ENCODE measurements at places on chromosomes 7 and 10.

- peak overlapping the region; percentile 17 for H3K27ac ChIP-seq
- no peak overlapping the region for H3K4me3 ChIP-seq
- no peaks in the 10 kb centered on the region for H3K27me3 ChIP-seq
- DNase-seq = no peak
Measured at GRCh38 chr7:95583834-95584621, 12.3 kb downstream of the PDK4 start.

- peaks cover 26% of the 10 kb centered on the region for H3K4me1 ChIP-seq
- H3K27me3 ChIP-seq = no peaks in the 10 kb centered on the region
- no peaks in the 10 kb centered on the region for H3K36me3 ChIP-seq
- no peak for DNase-seq
Measured at GRCh38 chr7:96322373-96322695, 436 bp upstream of the SLC25A13 start.

DNA sequence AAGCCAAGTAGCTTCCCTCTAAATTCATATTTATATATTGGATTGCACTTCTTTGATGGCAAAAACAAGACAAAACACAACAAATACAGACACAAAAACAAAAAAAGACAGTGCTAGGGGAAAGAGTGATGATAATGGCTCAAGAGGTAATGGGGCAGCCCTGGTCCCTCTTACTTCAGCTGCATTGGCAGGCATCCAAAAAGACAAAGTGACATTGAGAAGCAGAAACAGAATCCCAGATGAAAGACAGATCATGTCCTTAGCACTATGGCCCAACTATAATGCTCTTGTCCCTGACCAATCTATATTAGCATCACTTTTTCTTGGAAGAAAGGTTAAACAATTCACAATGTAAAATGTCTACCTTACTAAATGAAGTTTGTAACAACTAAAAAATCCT lies 76.2 kb downstream of the GPR85 start:
- DNase-seq = no peak
- no peaks in the 10 kb centered on the region for H3K27me3 ChIP-seq
- no peak overlapping the region for H3K27ac ChIP-seq
- H3K36me3 ChIP-seq = no peaks in the 10 kb centered on the region

DNA sequence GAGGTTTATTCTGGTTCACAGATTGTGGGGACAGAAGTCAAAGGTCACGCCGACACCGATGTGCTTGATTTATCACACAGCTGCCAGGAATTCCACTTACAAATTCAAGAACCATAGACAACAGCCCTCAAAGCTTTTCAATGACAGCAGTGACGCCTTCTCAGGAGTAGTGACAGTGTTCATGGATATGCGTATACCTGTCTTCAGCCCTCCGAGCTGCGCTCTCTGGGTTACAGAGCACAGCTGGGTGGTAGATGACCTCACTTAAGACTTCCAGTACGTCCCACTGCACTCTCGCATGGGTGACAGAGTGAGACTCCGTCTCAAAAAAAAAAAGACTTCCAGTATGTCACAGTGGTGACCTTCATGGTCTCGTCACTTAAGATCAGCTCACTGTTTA lies 108.5 kb downstream of the TCERG1L start:
- no peaks in the 10 kb centered on the region for H3K27me3 ChIP-seq
- H3K4me1 ChIP-seq = no peaks in the 10 kb centered on the region
- no peak overlapping the region for H3K4me3 ChIP-seq

DNA sequence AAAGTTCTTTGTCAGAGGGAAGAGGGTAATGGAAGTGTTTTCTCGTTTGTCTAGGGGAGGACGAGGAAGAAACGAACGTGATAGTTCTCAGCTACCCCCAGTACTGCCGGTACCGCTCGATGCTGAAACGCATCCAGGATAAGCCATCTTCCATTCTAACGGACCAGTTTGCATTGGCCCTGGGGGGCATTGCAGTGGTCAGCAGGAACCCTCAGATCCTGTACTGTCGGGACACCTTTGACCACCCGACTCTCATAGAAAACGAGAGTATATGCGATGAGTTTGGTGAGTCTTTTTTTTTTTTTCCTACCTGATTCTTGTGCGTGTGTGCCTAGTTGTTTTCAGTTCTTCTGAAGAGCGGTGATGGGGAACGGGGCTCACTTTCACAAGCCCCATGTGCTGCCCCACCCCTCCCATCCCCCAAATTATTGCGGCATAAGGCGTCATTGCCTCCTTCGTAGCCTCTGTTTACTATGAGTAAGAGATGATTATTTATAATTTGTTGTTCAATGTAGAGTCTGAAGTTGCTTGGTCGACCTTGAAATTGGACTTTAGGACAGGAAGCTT lies 98.6 kb downstream of the ARID5B start:
- H3K27me3 ChIP-seq = no peaks in the 10 kb centered on the region
- no peak overlapping the region for H3K4me3 ChIP-seq
- no peak for DNase-seq
- H3K36me3 ChIP-seq = no peaks in the 10 kb centered on the region
- peaks cover 4% of the 10 kb centered on the region for H3K4me1 ChIP-seq
- no peak overlapping the region for H3K27ac ChIP-seq

DNA sequence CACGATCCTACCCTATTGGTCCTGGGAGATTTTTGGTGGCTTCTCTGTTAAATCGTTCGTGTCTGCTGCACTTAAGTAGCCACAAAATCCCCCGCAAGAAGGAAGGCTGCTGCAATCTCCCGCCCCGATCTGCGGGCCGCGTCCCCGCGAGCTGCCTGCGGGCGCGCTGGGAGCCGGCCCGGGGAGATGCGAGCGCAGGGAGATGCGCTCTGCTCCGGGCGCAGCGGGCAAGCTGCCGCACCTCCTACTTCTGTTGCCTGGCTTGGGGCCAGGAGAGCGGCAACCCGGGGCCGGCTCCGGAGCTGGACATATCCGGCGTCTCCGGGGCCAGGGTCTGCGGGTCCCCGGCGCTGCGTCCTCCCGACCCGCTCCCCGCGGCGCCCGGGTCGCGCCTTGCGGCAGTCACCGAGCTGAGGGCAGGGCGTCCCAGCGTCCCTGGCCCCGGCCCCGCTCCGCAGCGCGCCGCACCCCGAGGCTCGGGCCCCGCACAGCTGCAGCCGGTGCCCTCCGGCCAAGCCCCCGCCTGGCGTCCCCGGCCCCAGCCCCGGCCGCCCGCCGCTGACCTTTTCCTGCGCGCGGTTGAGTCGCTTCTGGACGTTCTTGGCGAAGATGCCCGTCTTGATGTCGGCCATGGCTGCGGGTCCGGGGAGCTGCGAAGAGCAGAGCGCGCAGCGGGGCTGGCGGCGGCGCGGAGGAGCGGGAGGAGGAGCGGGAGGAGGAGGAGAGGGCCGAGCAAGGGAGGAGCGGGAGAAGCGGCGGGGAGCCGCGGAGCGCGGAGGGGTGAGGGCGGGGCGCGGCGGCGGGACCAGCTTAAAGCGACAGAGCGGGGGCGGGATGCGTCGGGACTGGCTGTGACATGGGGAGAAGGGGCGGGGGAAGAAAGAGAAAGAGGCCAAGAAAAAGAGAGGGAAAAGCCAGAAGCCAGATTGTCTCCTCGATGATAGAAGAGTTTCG lies at the start of gene AMPH:
AMPH (minus strand) TSS at position 654 of the 954 bp plus-strand sequence; CDS start at position 632, 22 bp downstream.
- H3K27me3 ChIP-seq = peaks cover 12% of the 10 kb centered on the region
- peaks cover 6% of the 10 kb centered on the region for H3K4me1 ChIP-seq
- H3K36me3 ChIP-seq = no peaks in the 10 kb centered on the region

DNA sequence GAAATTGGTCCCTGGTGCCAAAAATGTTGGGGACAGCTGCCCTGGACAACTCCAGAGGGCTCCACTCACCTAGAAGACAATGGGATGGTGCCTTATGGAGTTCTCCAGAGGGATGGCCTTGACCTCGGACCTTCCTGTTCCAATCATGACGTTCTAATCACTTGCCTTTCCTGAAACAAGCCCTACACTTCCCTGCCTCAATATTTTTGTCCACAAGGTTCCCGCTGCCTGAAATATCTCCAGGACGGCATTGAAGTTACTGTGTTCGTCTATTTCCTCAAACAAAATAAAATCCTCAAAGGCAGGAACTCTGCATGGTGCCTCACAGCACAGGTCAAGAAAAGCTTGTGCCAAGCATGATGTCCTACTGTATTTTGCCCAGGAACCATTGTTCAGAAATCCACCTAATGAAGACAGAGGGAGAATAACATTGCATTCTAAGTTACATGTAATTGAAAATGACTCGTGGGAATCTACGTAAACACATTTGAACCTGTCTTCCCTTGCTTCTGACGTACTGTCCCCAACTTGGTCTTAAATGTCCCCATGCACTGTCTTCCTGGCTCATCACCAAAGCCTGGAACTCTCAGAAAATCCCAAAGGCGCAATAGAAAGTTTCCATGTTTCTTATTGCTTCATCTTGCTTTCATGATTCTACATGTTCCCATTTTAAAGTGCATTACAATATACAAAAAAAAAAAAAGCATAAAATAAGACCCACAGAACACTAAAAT lies 342.3 kb upstream of the NRP1 start:
- DNase-seq = peak; percentile 33
- no peak overlapping the region for H3K27ac ChIP-seq
- H3K4me3 ChIP-seq = no peak overlapping the region
- H3K36me3 ChIP-seq = no peaks in the 10 kb centered on the region

GRCh38 chr10:102540023-102540422 lies 36.3 kb downstream of the SUFU start:
- no peaks in the 10 kb centered on the region for H3K27me3 ChIP-seq
- no peak overlapping the region for H3K4me3 ChIP-seq
- H3K27ac ChIP-seq = no peak overlapping the region

- H3K27ac ChIP-seq = peak overlapping the region; percentile 97
- H3K4me1 ChIP-seq = peaks cover 16% of the 10 kb centered on the region
- H3K36me3 ChIP-seq = peaks cover 5% of the 10 kb centered on the region
- DNase-seq = peak; percentile 38
Measured at GRCh38 chr7:12211711-12212485, 804 bp downstream of the TMEM106B start.

GRCh38 chr10:43606323-43607198 lies at the start of gene ZNF485:
TSS of gene ZNF485 (plus strand) at chr10:43606438. CDS start at chr10:43607051, 613 bp downstream.
- H3K36me3 ChIP-seq = no peaks in the 10 kb centered on the region
- no peak within 1 kb of the TSS for H3K27ac ChIP-seq
- no peaks in the 10 kb centered on the region for H3K27me3 ChIP-seq
- DNase-seq = peak; percentile 59
- H3K4me1 ChIP-seq = peaks cover 7% of the 10 kb centered on the region

GRCh38 chr7:37923996-37924395 lies 3.6 kb downstream of the EPDR1 start:
- no peak for DNase-seq
- H3K36me3 ChIP-seq = no peaks in the 10 kb centered on the region
- H3K4me1 ChIP-seq = peaks cover 21% of the 10 kb centered on the region
- no peak overlapping the region for H3K4me3 ChIP-seq

- H3K27ac ChIP-seq = no peak overlapping the region
- H3K4me1 ChIP-seq = no peaks in the 10 kb centered on the region
- H3K4me3 ChIP-seq = no peak overlapping the region
- no peaks in the 10 kb centered on the region for H3K36me3 ChIP-seq
Measured at GRCh38 chr7:64885520-64886240, 17.4 kb upstream of the ZNF273 start.

- H3K4me1 ChIP-seq = peaks cover 12% of the 10 kb centered on the region
- DNase-seq = no peak
- H3K27ac ChIP-seq = no peak overlapping the region
Measured at GRCh38 chr10:7417103-7417623, 6.3 kb upstream of the SFMBT2 start.

- H3K36me3 ChIP-seq = no peaks in the 10 kb centered on the region
- H3K27me3 ChIP-seq = peaks cover 43% of the 10 kb centered on the region
- H3K27ac ChIP-seq = no peak overlapping the region
- DNase-seq = no peak
Measured at GRCh38 chr7:1369916-1370657, 89.2 kb downstream of the MICALL2 start.

- no peaks in the 10 kb centered on the region for H3K27me3 ChIP-seq
- H3K4me3 ChIP-seq = no peak overlapping the region
- no peaks in the 10 kb centered on the region for H3K4me1 ChIP-seq
Measured at GRCh38 chr7:16891338-16891737, 9.6 kb upstream of the AGR3 start.

All from adrenal gland (tissue), 19 donors.